ENCODE measurements at places on chromosomes 4 and X.

GRCh38 chr4:38266616-38267015, 306.4 kb downstream of the PTTG2 start:
- DNase-seq, result no peak

- DNase-seq, result no peak
Observed at GRCh38 chrX:113947548-113947947, 636.3 kb upstream of the HTR2C start.

- no peak for DNase-seq
Observed at GRCh38 chr4:23923840-23924239, 34.0 kb upstream of the PPARGC1A start.

- DNase-seq, result no peak
Observed at GRCh38 chrX:12814420-12814819, 23.2 kb downstream of the PRPS2 start.

- no peak for DNase-seq
Observed at GRCh38 chrX:9587642-9588041, 122.8 kb downstream of the TBL1X start.

DNA sequence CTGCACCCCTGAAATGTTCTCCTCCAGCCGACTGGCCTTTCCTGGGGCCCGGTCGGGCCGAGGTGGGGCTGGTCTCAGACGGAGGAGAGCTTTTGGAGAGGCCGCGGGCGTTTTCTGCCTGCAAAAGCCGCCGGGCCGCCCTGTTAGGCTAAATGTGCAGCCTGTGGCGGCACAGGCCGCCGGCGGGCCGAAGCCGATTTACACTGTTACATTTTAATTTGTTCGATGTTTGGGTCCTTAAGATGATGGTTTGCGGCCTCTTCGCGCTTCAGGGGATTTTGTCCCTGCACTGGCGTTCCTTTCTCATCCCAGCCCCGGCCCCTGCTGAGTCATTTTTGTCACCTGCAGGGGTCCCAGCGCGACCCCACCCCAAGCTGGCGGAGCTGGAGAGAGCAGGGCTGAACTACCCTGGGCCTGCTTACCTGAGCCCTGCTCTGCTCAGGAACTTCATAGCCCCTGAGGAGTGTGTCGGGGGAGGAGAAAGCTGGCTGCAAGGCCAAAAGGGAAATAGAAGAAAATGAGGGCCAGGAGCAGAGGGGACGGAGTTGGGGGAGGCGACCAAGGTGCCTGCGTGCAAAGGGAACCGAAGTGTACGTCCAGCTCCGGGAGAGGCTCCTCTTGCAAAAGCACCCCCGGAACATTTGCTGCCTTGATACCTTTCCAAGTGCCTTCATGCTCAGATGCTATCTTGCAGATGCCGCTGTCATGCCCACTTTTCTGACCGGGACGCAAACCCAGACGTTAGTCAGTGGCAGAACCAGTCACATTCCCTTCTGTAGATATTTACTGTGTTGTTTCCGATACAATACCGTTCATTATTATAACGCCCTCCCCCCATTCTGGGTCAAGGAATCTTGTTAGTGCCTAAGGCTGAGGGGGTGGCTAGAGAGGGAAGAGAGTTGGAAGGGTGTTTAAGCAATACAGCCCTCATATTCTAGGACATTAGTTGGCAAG, 977 bp upstream of the RBBP7 start:
- peak; percentile 4 for DNase-seq

GRCh38 chrX:36568946-36569345, 439.2 kb upstream of the FAM47C start:
- DNase-seq, result no peak

DNA sequence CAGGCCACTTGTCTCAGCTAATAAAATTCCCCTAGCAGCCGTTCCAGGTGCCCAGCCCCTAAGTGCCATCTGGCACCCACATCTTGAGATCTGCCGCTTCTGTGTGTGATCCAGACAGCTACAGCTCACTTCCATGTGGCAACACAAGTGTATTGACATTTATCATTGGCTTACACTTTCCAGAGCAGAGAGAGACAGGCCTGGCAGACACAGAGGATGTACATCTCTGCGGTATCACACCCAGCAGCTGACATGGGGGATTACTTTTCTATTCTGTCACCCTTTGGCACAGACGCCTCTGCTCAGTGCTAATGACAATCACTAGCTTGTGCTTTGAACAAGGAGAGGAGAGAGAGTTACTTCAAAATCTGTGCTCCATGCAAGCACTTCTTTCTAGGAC, 195.9 kb downstream of the KDR start:
- no peak for DNase-seq

- DNase-seq, result no peak
Observed at GRCh38 chr4:159776961-159777360, 674.1 kb downstream of the RAPGEF2 start.

DNA sequence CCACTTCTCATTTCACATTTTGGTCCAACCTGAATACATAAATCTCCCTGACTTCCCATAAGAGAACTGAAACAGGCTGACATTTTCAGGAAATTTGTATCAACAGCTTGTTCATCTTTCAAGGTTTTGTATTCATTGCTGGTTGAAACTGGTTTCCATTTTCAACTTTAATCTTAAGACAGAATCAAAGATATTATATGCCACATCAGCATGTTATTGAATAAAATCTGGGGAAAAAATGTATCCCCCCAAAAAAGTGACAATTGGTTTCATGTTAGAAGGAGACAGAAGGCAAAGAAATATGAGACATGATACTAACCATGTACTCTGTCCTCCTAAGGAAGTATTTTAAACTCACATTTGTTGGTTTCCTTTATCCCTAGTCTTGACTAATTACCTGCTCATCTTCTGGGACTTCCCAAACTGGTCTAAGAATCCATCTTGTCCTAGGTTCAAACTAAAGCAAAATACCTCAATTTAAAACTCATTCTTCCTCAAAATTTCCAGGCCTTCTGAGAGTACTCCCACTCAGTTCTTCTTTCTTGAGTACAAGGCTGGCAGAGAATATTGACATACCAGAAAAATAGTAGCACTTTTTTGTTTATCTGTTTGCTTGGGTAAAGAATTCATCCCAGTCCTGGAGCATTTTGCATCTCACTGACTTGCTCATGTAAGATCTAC, 3.1 kb upstream of the ANTXR2 start:
- no peak for DNase-seq

DNA sequence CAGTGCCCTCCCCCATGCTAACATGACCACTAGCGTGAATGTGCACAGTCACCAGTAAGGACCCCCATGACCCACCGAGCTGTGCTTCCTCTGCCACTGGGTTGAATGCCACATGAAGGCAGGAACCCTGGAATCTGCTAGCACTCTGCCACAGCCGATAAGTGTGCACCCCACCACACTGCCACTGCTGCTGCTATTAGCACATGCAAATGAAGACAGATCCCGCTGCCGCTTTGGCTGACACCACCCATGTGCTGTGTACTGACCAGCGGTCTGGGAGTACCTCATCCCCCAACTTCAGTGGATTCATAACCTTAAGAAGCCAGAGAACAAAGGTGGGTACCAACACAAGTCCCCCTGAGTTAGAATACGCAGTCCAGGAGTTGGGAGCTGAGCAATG, 200.9 kb upstream of the ARHGEF9 start:
- DNase-seq, result no peak

DNA sequence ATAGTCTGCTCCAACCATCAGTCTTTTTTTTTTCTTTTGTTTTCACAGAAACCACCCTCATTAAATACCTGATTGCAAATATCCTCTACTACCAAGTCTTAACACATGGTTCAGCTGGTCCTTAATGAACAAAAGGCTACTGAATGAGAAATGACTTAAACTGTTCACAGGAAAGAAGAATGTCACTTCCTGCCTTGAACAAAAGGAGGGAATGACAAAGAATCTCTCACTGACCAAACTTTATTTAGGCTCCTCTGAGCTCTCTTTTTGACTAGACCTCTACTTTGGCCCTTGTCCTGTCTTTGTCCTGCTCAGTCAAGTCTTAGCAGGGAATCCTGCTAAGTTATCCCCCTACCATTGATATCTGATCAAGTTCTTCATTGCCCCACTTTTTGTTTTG, 31.8 kb upstream of the GJB1 start:
- DNase-seq, result no peak

GRCh38 chr4:100826808-100827548, 309.2 kb upstream of the EMCN start:
- DNase-seq, result no peak

DNA sequence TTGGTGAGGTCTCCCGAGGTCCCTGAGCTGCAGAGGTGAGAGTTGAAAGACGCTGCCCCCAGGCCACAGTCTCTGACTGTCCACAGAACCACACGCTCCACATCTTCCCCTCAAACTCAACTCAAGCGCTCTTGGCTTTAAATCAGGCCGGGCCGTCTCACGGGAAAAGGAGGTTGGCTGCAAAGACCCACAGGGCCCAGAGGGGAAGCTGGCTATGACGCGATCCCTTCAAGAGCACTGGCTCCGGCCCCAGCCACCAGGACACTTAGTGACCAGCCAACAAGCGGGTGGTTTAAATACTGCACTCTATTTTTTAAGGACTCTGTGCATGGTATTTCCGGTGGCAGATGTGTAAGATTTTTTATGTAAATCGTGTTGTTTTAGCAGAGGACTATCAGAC, 19.9 kb downstream of the LRPAP1 start:
- DNase-seq, result no peak

GRCh38 chr4:8394806-8395205, 45.7 kb downstream of the ACOX3 start:
- no peak for DNase-seq

DNA sequence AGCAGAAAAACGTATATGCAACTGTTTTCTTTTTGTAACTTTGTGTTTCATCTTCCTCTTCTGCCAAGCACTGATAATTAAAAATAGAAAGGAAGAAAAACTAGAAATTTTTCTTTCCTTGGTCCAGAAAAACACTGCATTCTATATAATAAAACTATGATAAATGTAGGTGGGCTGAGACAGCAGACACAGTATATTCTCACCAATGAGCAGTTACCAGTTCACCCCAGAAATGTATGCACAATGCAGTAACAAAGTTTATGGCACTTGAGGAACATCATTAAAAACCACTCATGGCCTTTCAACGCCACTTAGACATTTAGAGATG, 79.4 kb downstream of the FAT1 start:
- DNase-seq, result no peak

- no peak for DNase-seq
Observed at GRCh38 chr4:98744372-98745150, 86.2 kb upstream of the TSPAN5 start.

DNA sequence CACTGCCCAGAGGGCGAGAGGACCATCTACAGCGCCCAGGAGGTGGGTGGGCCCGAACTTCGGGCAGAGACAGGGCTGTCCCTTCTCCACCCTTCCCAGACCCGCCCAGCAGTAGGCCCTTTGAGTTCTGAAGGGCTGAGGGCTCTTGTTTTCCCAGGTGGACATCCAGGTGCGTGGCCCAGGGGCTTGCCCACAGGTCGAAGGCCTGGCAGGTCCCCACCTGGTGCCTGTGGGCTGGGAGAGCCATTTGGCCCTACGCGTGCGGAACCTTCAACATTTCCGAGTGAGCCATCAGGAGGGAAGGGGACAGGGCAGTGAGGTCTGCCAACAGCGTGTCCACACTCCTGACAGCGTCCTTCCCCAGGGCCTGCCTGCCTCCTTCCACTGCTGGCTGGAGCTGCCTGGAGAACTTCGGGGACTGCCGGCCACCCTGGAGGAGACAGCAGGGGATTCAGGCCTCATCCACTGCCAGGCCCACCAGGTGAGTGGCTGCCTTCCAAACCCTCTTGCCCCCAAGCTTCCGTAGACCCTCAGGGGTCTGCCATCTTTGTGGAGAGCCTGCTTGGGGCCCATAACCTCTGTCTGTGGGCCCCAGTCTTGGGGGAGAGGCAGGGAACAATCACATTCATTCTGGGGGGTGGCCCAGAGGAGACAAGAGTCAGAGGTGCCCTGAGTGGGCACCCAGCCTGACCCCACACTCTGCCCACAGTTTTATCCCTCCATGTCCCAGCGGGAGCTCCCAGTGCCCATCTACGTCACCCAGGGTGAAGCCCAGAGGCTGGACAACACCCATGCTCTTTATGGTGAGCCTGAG, 6.8 kb downstream of the PLXNB3 start:
- no peak for DNase-seq

DNA sequence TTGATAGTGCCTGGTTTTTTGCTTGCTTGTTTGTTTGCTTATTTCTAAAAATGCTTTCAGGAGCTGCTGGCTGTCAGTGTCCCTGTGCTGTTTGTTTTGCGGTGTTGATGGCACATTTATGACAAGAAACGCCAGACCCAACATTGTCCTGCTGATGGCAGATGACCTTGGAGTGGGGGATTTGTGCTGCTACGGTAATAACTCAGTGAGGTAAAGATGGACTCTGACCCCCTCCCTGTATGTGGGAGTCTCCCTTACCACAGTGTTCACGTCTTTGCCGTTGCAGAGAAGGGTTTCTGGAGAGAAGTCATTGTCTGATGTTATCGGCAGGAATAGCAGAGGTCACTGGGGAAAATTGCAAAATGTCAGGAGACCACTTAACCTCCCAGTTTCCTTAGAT, at the start of gene ARSH:
ARSH (plus strand) TSS at position 52 of the 400 bp plus-strand sequence; CDS start at position 119, 67 bp downstream.
- DNase-seq, result no peak

DNA sequence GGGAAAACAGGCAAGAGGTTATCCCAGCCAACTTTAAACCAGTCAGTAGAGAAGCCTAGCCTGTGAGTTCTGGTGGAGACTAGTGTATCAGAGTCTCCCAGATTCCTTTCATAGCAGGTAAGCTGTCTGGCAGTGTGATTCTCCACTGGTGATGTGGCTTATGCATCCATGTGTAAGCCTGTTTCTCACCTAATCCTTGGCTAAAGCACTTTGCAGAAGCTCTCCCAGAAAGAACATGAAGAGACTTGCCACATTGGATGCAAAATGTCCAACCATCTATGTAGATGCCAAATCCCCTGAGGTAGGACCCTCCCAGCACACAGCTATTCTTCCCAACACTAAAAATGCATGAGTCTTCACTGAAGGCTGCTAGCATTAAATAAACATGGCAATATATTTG, 111.7 kb downstream of the CHRNA9 start:
- no peak for DNase-seq

DNA sequence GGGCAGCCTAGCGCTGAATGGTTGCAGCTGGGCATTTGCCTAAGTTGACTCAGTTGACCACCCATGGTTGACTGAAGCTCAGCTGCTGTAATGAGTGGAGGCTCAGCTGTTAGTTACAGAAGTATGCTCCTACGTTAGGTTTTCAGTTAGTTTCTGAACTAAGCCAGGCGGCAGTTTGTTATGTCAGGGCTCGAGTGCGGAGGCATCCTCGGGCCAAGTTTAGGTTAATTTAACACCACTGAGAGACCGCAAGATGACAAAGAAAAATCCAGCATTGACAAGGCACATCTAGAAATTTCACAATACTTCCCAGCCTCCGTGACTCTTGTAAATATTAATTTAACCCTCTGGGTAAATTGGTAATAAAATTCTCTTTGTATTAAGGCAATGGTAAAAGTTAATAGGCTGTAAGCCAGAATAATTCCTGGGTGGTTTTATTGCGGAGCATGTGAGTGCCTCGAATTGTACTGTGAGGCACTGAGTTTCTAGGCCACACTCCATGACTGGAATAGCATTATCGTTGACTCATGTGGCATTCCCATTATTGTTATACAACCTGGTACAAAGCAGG, 33.1 kb upstream of the CDKN2AIP start:
- no peak for DNase-seq

GRCh38 chr4:185809121-185809520, 2.9 kb downstream of the SORBS2 start:
- no peak for DNase-seq

- no peak for DNase-seq
Observed at GRCh38 chrX:68827848-68828624, 785 bp upstream of the EFNB1 start.

GRCh38 chr4:46844325-46844917, 64.6 kb downstream of the COX7B2 start:
- DNase-seq, result no peak

GRCh38 chrX:55908661-55909212, 191.2 kb downstream of the RRAGB start:
- DNase-seq, result no peak

- DNase-seq, result no peak
Observed at GRCh38 chr4:18127030-18127429, 105.5 kb upstream of the LCORL start.

Measured in cortex of kidney (tissue), 1 donor.